NCI-H2081 treated with DMSO at 0.1 percent for 48 hours (cell line): ENCODE measurements at places on chromosomes 5 and 9.

- no peak for DNase-seq
Observed at GRCh38 chr5:123036391-123037103, at the start of gene PPIC. PPIC (minus strand) TSS chr5:123036725; CDS start chr5:123036625, 100 bp downstream.

DNA sequence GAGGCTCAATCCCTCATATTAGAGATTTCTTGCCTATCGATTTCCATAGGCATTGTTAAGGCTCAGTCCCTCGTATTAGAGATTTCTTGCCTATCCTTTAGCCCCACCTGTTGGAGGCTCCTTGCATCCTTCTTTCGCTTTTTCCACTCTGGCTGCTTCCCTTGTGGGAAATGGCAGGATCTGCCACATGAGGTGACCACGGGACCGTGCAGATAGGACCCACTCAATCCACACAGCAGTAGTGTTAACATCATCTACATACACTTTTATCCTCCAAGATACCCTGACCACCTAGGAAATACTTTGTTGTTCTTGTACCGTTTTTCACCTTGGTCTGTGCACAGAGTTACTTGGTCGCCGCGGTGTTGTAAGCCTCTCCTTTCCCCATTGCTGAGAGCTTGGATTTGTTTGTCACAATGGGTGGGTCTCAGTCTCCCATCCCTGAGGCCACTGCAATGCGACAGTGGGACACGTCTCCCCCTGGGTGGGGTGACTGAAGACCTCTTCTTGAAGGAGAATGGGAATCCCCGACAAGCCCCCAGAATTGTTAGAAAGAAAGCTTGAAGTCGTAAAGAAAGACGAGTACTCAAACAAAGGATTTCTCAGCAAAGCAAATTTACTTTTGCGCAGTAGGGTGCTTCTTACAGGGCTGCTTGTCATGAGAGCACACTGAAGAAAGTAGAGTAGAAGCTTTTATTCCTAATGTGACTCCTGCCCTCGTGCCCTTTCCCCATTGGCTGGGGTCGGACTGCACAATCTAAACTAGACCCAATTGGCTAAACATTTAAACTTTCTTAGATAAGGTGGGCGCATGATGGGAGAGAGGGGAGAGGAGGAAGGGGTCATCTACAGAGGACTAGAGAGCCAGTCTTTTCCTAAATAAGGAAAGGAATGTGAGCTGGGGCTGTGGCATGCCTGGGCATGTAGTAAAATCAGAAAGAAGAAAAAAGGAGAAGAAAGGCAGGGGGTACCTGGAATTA is 19.8 kb downstream of the IFT74 start:
- DNase-seq = no peak

DNA sequence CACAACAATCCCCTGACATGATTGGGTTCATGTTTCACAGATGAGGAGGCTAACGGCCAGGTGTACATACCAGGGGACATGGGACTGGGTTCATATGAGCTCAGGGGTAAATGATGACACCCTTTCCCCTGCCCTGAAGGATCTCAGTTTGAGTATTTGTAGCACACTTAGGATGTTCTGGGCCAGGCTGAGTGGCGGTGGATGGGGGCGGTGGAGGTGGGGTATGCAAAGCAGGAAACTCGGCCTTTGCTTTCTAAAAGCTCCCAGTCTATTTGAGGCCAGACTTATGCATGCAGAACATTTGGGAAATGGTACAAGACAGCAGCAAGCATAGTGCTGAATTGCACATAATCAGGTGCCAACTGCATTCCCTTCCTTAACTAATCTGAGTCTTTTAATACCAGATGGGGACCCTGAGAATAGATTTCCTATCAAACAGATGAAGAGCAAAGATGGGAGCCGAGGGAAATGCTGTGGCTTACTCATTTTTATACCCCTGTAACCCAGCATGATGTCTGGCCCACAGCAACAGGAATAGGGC is 4.9 kb upstream of the KCNIP1 start:
- no peak for DNase-seq

DNA sequence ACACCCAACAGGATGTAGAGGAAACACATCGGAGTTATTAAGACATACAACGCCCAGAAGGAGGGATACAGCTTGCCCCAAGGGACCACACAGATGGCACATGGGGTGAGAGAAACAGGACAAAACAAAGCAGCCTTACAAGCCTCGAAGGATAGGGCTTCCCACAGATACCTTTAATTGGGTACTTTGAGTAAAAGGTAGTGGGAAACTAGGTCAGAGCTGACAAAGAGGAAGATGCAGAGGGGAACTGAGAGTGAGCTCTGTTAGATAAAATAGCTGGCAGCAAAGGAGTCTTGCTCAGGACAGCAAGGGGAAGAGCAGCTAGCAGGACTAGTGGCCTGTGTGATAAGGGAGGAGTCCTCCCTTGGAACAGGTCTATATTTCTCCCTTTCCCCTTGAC is 48.2 kb downstream of the OTP start:
- DNase-seq = no peak

DNA sequence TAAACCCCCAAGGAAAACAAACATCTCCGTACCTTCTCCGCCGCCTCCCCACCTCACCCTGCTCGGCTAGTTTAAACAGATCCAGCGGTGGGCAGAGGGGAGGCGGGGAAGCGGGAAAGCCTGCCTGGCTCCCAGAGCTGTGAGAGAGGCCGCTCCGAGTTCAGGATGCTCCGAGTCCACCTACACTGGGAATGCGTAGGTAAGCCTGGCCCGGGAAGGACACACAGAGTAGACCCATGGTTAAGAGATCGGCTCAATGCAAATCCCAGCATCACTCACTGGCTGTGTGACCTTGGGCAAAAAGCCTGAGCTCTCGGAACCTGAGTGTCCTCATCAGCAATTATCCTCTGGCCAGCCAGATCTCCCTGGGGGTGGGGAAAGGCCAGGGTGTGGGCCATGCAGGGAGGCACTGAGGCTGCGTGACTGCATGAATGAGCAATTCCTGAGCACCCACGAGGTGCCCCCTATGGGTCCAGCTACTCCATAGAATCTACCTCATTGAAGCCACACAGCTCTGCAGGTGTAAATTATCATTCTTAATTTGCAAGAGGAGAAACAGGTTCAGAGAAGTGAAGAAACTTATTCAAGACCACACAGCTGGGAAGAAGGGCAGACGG is 30.5 kb upstream of the LMX1B start:
- DNase-seq = no peak

GRCh38 chr5:35771839-35772238 is 84.9 kb upstream of the IL7R start:
- DNase-seq = no peak

- DNase-seq = no peak
Observed at GRCh38 chr5:127754259-127754658, 51.1 kb downstream of the CCDC192 start.

GRCh38 chr9:126842977-126843799 is 17.3 kb upstream of the ZBTB34 start:
- no peak for DNase-seq

DNA sequence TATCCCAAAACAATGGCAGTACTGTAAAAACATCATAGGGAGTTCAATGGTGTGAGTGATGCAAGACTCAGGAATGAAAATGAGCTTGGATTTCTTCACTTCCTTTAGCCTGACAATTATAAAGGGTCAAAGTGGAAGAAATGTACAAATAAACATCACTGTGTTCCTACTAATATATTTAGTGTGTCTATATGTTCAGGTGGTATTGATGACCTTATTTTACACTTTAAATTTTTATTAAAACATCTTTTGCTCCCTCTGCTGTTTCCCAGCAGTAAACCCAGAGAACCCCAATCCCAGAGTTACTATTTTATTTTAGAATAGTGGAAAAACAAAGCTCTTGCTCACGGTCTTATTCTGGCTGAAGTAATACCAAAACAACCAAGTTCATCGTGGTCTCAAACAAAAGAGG is 2.0 kb downstream of the LOX start:
- DNase-seq = no peak

DNA sequence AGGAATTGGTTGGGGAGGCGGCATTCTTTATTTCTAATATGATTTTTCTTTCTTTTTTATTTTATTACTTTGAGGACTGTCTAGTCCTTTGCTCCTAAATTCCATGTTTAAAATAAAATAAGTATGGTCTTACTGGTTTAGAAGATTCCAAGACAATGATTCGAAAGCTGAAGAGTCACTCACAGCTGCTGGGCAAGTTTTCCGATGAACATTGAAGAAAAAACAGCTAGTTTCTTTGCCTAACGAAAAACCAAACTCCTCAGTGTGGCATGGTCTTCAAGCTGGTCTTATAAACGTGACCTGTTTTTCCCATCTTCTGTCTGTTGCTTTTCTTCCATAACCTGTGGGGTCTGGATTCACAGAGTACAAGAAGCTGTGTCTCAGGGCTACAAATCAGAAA is 25.1 kb downstream of the ZNF474 start:
- no peak for DNase-seq

- no peak for DNase-seq
Observed at GRCh38 chr5:125056671-125057485, 310.4 kb upstream of the ZNF608 start.

DNA sequence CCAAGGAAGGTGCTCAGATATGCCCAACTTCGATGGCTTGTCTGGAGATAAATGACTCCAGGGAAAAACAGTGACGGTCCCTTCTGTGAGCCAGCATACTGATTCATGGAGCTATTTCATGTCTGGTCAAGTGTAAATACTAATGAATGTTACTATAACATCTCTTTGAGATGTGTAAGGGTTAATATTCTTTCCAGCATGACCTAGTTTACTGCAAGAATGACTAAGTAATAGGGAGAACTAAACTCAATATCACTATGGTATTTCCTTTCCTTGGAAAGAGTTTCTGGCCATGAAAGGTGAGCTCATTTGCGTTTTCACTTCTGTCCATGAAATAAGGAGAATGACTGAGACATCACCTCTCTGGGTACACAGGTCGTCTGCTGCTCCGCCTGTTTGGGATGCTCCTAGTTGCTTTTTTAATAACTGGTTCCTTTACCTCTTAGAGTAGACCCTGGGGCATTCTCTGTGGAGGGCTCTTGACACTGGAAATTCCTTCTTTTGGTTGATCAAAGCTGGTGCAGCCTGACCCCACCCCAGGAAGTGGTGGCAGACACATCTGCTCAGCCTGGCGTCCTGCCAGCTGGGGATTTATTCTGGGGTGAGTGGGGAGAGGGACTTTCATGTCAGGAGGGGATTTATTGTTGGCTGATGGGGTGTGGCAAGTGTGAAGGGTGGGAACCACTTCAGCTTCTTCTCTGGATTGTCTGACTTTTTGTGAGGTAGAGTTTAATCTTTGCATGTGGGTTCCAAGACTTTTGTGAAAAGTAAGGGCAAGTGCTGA is 250.0 kb upstream of the MPDZ start:
- no peak for DNase-seq

DNA sequence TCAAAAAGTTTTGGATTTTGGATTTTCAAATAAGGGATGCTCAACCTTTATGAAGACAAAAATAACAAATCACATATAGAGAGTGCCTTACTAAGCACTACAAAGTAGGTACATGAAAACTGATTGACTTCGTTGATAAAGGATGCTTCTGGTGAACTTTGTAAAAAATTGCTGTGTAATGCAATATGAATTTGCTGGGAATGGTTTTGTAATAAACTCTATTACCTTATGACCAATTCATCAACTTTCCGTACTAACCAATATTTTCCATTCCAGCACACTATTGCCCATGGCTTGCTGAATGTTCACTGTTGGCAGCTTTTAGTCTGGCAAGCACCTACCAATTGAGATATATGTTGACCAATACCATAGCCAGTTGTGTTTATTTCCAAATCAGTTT is 23.4 kb upstream of the ZNF474 start:
- DNase-seq = no peak
